ENCODE measurements at places on chromosomes 7 and 10.

DNA sequence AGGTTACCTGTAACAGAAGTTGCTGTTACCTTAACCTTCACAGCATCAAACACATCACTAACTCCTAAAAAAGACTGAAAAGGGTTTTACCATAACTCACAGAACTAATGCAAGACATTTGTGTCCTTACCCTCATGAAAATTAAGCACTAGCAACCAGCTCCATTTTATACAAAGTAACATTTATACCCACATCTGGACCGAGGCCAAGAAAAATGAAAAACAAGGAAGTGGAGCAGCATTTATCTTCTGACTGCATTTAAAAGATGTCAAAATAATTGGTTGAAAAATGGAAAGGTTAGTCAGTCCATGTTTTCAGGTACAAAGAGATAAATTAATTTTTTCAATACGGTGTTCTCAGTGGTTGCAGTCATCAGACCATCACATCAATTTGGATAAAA, 3.1 kb upstream of the RBP4 start:
- DNase-seq: no peak

DNA sequence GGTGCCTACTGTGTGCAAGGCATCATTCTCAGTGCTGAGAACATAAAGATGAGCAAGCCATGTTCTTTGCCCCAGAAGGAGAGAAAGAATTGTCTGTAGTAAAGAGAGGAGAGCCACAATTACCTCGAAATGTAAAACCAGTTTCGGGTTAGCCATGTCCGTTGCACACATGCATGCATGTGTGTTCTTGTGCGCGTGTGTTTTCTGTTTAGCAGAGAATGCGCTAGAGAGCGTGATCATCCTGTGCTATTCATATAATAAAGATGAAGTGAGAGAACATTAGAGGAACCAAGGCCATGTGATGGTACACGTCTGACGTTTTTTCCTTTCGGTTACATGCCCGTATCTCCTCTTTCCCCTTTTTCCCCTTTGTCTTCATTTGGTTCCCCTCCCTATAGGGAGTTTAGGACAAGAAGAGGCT, 158.2 kb downstream of the CELF2 start:
- no peak for DNase-seq

GRCh38 chr10:77692782-77693181, 55.2 kb upstream of the KCNMA1 start:
- no peak for DNase-seq

DNA sequence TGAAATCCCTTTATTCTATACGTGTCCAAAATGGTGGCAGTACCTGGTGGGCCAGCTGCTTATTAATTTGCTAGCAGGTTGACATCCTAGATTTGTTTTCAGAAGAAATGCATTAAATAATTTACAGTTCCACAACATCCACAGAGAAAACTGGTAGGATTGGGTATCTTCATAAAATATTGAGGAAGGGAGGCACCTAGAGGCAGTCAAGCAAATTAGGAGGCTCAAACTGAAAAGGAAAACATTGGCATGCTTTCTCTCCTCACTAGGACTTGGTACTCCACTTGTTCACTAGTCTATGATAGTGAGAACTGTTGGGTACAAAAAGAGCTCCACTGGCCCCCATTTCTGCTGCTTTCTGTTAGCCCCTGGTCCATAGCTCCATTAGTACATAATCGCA, 18.3 kb upstream of the LRGUK start:
- no peak for DNase-seq
